ENCODE measurements at places on chromosomes 5 and 9.
A peak's percentile ranks its signal among the peaks of the same experiment; 100 is the strongest.

GRCh38 chr9:21965401-21965951, 28.7 kb downstream of the CDKN2A start:
- DNase-seq = no peak

DNA sequence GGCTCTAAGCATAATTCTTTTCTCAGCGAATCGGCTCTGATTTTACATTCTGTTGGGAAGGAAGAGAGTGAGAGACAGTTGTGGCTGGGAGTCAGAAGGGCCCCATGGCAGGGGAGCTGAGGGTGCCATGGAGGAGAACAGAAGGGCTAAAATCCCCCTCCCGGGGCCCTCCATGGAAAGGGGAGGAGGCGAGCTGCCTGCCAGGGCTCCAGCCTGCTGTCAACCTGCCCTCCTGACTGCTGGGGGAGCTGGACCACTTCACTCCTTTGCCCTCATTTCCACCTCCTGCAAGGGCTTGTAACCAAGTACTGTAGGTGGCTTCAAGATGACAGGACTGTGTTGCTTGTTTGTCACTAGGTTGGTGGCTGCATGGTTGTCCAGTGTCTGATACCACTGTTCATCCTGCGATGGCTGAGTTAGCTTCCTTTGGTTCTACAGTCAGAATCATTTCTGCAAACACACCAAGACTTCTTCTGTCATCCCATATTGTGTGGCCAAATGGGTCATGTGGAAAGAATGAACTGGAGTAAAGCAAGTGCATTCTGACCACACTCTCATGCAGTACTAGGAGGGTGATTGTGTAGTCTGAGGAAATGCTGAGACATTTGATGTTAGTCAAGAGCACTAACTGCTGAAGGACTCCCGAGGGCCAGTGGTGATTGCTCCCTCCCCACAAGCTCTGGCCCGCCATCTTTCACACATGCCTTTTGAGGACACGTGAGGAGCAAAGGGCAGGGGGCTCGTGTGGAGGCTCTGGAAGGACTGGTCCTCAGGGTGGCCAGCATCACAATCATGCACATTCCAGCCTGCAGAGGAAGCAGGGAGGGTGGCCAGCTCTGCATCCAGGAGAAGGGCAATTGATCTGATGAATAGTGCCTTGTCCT, 307.2 kb downstream of the GADD45G start:
- DNase-seq = no peak

DNA sequence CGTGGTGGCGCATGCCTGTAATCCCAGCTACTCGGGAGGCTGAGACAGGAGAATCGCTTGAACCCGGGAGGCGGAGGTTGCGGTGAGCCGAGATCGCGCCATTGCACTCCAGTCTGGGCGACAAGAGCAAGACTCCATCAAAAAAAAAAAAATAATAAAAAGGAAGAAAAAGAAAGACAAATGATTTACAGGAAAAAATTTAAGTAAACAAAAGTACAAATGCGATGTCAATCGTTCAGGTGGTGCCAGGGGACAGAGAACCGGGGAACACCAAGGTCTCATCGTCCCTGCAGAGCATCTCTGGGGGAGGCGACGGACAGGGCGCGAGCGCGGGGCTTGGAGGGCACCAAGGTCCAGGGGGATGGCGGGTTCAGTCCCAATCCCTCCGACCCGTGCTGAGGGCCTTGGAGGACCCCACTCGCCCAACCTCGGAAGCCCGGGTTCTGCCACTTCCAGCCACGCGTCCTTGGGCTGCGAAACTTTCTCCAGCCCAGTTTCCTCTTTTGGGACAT, 607 bp upstream of the HNRNPAB start:
- DNase-seq = no peak

DNA sequence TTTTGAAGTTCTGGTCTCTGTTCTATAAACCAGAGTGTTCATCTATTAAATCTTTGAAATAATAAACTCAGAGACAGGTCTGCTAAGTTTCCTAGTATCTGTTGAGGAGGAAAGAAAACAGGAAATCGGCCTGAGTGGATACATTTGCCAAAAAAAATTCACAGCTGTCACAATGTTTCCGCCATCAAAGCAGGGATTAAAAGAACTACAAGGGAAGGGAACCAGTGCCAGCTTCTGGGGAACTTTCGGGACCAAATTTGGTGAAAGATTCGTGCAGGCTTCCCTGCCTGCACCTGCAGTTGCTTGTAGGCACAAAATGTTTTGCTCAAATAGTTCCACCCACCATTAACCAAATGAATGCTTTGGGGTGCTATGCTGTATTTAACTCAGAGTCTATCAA, 267.5 kb downstream of the MSX2 start:
- no peak for DNase-seq

- no peak for DNase-seq
Measured at GRCh38 chr5:76082772-76083554, at the start of gene SV2C. SV2C (plus strand) TSS chr5:76083383; CDS start chr5:76131751, 48,368 bp downstream.

DNA sequence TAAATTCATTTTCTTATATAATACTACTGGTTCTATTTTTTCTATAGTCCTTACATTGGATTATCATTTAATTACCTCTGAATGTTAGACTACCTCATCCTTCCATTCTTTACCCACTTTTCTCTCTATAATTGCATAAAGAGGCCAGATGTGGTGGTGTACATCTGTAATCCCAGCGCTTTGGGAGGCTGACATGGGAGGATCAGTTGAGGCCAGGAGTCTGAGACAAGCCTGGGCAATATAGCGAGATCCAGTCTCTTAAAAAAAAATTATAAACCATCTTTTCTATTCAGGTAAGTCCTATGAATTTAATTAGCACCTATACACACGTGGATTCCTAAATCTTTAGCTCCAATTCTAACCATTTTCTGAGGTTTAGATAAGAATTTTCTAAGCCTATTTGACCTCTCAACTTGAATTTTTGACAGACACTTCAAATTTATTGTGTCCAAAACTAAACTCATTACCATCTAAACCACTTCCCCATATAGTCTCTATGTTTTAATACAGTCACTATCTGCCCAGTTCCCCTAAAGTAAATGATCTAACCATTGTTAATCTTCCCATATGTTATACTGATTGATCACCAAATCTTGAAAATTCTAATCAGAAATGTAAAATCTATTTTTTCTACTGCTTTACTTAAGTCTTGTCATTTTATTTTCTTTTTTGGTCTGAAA, 33.0 kb upstream of the CHD1 start:
- no peak for DNase-seq

DNA sequence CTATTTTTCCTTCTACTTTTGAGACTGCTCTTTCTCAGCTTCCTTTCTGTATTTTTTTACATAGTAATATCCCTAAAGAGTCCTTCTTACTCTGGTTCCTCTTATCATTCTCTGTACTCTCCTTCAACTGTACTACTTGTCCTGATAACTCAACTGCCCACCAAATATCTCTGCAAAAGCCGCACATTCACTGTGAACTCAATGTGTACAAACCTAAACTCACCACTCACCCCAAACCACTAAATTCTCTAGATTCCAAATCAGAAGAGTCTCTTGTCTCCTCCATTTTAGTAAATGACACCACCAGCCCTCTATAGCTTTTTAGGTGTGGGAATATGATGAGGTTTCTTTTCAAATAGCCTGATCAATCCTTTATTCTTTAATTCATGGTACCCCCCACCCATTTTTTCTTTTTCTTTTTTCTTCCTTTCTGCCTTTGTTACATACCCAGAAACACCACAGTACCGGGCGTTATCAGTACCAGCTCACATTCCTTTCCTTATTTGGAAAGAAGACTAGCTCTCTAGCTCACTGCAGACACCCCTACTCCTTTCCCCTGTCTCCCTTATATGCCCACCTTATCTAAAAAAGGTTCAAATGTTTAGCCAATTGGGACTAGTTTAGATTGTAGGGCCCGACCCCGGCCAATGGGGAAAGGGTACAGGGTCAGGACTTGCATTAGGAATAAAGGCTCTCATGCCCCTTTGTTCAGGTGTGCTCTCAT, 63.1 kb upstream of the RANBP6 start:
- no peak for DNase-seq

DNA sequence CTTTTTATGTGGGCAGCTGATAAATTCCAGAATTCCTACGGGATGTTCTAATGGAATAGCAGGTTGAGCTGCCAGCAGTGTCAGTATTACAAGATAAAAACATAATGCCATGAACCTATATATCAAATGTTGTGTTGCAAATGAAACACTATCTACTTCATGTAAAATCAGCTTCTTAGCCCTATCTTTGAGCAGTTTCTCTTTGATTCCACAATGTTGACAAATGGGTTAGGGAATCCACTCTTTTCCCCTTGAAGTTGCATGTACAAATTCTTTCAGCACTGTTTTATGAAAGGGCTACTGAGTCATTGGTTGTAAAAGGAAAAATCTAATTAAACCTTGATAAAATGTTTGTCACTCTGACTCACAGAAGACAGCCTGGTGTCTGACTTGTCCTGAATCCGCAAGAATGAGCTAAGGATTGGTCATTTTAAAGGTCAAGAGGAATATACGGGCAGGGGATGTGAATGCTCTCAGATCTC, 950.6 kb upstream of the NUDT12 start:
- DNase-seq = no peak

DNA sequence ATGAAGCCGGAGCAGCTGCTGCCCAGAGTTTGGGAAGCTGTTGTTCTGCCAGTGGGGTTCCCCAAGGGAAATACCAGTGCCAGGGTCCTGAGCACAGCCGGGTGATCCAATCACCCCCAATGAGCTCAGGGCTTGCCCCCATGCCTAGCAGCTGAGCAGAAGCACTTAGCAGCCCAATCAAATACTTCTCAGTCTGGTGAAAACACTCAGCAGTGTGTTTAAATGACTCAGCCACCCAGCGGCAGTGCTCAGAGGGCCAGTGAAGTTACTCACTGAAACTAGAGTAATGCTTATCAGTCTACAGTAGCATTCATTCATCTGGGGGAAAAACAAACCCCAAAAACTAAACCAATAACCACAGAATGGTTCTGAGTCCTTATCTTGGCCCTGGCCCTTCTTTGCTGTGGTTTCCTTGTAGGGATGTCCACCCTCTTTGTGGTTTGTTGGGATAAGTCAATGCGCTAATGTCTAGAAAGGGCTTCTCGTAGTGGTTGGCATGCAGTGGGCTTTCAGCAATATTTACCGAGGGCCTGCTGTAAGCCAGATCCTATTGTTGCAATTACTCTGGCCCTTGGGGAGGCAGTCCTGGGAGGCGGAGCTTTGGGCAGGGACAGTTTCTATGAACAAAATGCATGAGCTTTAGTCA, 43.1 kb downstream of the LHX2 start:
- DNase-seq = peak; percentile 74

DNA sequence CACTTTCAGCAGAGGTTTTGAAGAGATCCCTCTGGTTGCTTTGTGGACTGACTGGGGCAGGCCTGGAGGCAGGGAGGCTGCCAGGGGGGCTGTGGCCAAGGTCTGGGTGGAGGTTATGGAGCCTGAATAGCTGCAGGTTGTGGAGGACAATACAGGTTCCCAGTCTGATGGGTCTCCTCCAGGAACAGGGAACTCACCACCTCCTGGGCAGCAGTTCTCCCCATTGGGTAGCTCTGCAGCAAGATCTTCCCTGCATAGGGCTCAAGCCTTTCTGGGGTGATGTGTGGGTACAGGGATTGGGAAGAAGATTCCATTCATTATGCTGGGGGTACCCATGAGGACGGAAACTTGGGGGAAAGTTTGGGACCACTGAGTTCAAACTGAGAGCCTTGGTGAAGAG, 6.8 kb downstream of the AQP3 start:
- no peak for DNase-seq

- no peak for DNase-seq
Measured at GRCh38 chr9:134597041-134597913, 44.3 kb upstream of the COL5A1 start.

- DNase-seq = no peak
Measured at GRCh38 chr9:136151214-136151804, 32.6 kb upstream of the TMEM250 start.

GRCh38 chr9:77021291-77021894, 1.9 kb downstream of the FOXB2 start:
- no peak for DNase-seq

GRCh38 chr5:54944364-54944763, 41.0 kb downstream of the ESM1 start:
- no peak for DNase-seq

- DNase-seq = peak; percentile 59
Measured at GRCh38 chr5:86565197-86565789, 52.4 kb upstream of the COX7C start.

DNA sequence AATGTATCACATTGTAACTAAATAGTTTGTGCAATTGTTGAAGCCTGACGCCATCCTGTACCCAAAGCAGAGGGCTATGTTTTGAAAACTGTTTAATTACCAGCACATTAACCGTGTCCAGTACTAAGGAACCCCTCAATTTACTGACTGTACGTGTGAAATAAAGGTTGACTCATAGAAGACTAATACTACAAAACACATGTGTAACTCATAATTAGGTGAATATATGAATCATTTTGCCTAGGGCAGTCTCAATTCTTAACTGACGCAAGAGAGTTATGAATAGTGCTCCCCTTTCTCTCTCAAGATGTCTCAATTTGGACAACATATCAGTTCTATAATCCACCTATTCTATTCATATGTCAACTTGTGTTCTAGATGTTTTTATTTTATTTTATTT, 558.4 kb downstream of the PRDM9 start:
- no peak for DNase-seq

DNA sequence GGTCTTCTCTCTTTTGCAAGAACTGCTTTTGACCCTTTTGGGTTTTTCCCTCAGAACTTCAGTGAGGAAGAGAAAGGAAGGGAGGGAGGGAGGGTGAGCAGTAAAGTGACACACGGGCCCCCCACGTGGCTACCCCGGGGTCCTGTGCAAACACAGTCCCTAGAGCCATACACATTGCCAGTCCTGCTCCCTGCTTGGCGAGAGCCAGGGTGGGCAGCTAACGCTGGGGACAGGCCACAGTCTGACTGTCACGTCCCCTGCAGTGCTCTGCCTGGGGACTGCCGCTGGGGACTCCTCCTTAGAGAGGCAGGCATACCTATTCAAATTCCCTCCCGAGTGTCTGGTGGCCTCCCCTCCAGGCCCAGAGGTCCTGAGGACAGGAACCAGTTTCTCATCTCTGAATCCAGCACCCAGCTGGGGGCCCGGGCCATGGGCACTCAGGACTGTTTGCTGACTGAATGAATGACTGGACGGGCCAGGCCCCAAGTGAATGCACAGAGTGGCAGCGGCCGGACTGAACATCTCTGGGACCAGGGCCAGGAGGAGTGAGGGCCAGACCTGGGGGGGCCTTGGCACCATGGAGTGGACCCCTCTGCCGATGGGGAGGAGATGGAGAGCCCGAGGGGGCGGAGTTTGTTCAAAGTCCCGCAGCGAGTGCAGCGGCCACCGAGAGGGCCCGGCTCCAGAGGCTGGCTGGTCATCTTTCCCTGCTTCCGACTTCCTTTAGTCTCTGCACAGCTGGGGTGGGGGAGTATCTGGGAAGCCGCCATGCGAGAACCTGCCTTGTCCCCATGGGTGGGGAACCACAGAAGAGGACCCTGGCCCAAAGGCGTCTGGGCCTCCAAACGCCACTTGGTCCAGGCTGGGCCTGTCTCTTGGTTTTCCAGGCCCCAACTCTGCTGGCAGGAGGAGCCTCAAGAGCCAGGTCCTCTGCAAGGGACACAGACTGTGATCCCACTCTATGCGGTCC, 5.8 kb downstream of the CCDC187 start:
- DNase-seq = no peak

GRCh38 chr9:136671254-136671614, 8.5 kb downstream of the EGFL7 start:
- no peak for DNase-seq

All from CMK (cell line).